ENCODE measurements at places on chromosomes 5 and 9. TPM values are rescaled to one million over a fixed set of nuclear protein-coding genes. Genes with fewer than 3 reads are reported as not detected.

- H3K4me3 ChIP-seq: no peak overlapping the region
- no peak overlapping the region for H3K27ac ChIP-seq
- H3K27me3 ChIP-seq: no peaks in the 10 kb centered on the region
- no peaks in the 10 kb centered on the region for H3K36me3 ChIP-seq
- H3K4me1 ChIP-seq: peaks cover 3% of the 10 kb centered on the region
Observed at GRCh38 chr5:41637424-41637823, 127.0 kb upstream of the PLCXD3 start.

GRCh38 chr9:126558051-126558665 lies 55.6 kb upstream of the LMX1B start:
- peak; percentile 29 for DNase-seq
- no peaks in the 10 kb centered on the region for H3K36me3 ChIP-seq
- no peak overlapping the region for H3K27ac ChIP-seq
- H3K4me3 ChIP-seq: no peak overlapping the region
- peaks cover 2% of the 10 kb centered on the region for H3K4me1 ChIP-seq
- no peaks in the 10 kb centered on the region for H3K27me3 ChIP-seq

GRCh38 chr5:58294598-58295305 lies 165.1 kb downstream of the PLK2 start:
- H3K4me1 ChIP-seq: no peaks in the 10 kb centered on the region
- no peak for DNase-seq
- no peak overlapping the region for H3K4me3 ChIP-seq
- no peaks in the 10 kb centered on the region for H3K27me3 ChIP-seq

MSMP gene
- not detected for total RNA-seq

SPEF2 gene
- total RNA-seq: 1.3 TPM

RNF208 gene
- 8.9 TPM for total RNA-seq

IFNE gene
- not detected for total RNA-seq

IFNA2 gene
- not detected for total RNA-seq

ZNF300 gene
- total RNA-seq: 15.2 TPM

NSG2 gene
- total RNA-seq: 0.78 TPM

DNA sequence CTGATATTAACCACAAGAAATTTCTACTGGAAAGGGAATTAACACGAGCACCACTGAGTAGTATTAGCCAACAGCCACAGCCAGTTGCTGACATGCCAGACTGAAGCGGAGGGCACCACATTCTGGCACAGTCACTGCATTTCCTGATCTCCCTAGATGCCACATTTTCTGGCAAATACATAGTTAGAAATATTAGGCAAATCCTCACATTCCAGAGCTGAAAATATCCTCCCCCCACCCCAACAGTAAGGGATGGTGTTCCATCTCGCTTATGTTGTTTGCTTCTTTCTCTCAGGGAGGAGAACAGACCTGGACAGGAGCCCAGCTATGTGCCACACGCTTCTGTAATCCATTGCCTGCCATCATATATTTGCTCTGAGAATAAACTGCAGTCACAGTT lies 32.8 kb upstream of the MCTP1 start:
- no peak for DNase-seq
- H3K4me3 ChIP-seq: no peak overlapping the region
- no peaks in the 10 kb centered on the region for H3K4me1 ChIP-seq
- H3K27ac ChIP-seq: no peak overlapping the region
- H3K36me3 ChIP-seq: no peaks in the 10 kb centered on the region

SPACA9 gene
- 0.29 TPM for total RNA-seq

GRCh38 chr5:98769210-98769958 lies 4.1 kb upstream of the RGMB start:
- H3K4me3 ChIP-seq: peak overlapping the region; percentile 81
- no peak overlapping the region for H3K27ac ChIP-seq
- peaks cover 7% of the 10 kb centered on the region for H3K4me1 ChIP-seq
- H3K36me3 ChIP-seq: no peaks in the 10 kb centered on the region

- no peak overlapping the region for H3K4me3 ChIP-seq
- no peaks in the 10 kb centered on the region for H3K36me3 ChIP-seq
- no peak overlapping the region for H3K27ac ChIP-seq
- no peaks in the 10 kb centered on the region for H3K27me3 ChIP-seq
Observed at GRCh38 chr5:38854907-38855306, 9.1 kb downstream of the OSMR start.

- no peak overlapping the region for H3K4me3 ChIP-seq
- H3K27ac ChIP-seq: no peak overlapping the region
- DNase-seq: no peak
Observed at GRCh38 chr5:33372721-33373472, 67.9 kb upstream of the TARS1 start.

GRCh38 chr5:152178350-152178699 lies 226.8 kb downstream of the NMUR2 start:
- no peak for DNase-seq
- H3K27ac ChIP-seq: no peak overlapping the region
- no peaks in the 10 kb centered on the region for H3K27me3 ChIP-seq
- no peaks in the 10 kb centered on the region for H3K4me1 ChIP-seq

SLC6A19 gene
- total RNA-seq: not detected

GRCh38 chr5:14035859-14036503 lies 91.5 kb upstream of the DNAH5 start:
- H3K27ac ChIP-seq: peak overlapping the region; percentile 22
- peak; percentile 74 for DNase-seq
- peaks cover 18% of the 10 kb centered on the region for H3K4me1 ChIP-seq
- no peaks in the 10 kb centered on the region for H3K36me3 ChIP-seq
- no peak overlapping the region for H3K4me3 ChIP-seq
- no peaks in the 10 kb centered on the region for H3K27me3 ChIP-seq

DNA sequence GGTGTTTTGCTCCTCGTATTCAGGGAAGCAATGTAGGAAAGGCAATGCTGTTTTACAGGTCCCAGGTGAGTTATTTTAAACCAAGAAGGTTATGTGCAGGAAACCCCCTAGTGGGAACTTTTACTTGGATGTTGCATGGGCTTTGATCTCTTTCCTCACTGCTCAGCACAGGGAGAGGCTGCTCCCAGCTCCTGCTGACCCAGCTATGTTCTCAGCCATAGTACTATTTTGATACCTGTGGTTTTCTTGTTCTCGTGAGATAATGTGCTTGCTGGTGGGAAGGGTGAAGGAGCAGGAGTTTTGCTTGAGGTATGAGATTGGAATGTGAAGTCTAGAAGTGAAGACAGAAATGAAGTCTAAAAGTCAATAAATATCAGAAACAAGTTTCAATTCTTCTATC lies 265.6 kb upstream of the FBXL7 start:
- peak; percentile 51 for DNase-seq
- no peaks in the 10 kb centered on the region for H3K27me3 ChIP-seq
- H3K4me1 ChIP-seq: no peaks in the 10 kb centered on the region
- no peak overlapping the region for H3K27ac ChIP-seq
- no peak overlapping the region for H3K4me3 ChIP-seq

- H3K4me1 ChIP-seq: peaks cover 2% of the 10 kb centered on the region
- no peaks in the 10 kb centered on the region for H3K27me3 ChIP-seq
- no peaks in the 10 kb centered on the region for H3K36me3 ChIP-seq
- no peak for DNase-seq
- H3K4me3 ChIP-seq: no peak overlapping the region
Observed at GRCh38 chr5:76379316-76379715, 23.8 kb upstream of the IQGAP2 start.

SVEP1 gene
- 0.36 TPM for total RNA-seq

DNA sequence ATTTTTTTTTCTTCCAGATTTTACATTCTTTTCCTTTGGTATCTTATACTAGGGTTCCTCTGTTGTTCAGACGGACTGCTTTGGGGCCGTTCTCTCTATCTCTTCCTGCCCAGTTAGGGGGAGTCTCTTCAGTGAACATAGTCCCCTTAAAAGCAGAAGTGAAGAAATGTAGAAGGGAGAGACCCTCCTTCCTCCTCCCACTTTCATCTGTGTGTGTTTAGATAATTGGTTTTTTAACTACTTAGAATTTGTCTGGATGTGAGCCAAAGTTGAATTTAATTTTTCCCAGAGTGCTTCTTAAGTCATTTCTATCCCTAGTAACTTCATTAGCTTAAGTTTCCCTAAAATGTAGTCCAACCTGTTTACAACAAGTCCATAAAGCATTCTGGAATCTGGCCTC lies 167.5 kb downstream of the HACD4 start:
- H3K27ac ChIP-seq: no peak overlapping the region
- no peak for DNase-seq
- no peaks in the 10 kb centered on the region for H3K4me1 ChIP-seq

ADAMTS12 gene
- 12.3 TPM for total RNA-seq

GRCh38 chr5:73391441-73391881 lies 57.1 kb downstream of the FOXD1 start:
- H3K27ac ChIP-seq: no peak overlapping the region
- no peaks in the 10 kb centered on the region for H3K4me1 ChIP-seq
- no peak for DNase-seq
- no peaks in the 10 kb centered on the region for H3K36me3 ChIP-seq

DNA sequence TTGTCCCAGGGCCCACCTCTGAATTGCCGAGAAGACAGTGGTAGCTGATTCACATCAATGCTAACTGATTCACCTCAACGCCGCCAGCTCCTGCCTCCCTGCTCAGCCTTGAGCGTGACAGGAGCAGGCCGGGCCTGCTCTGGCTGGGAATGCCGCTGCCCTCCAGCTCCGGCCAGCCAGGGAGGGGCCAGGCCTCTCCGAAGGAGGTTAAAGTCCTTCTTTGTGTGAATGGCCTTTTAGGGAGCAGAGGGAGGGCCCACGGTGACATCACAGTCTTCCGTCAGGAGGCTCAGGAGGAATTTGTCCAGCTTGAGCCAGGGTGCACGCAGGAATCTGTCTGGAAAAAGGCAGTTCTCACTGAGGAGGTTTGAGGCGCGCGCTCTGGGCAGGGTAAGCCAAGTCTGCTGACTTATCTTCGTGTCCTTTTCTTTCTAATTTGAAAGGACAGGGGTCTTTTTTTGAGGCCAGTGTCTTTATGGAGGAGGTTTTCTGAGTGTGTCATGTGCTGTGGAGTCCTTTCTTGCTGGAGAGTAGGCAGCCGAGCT lies 82.7 kb downstream of the C9orf152 start:
- peaks cover 39% of the 10 kb centered on the region for H3K4me1 ChIP-seq
- H3K36me3 ChIP-seq: no peaks in the 10 kb centered on the region
- H3K4me3 ChIP-seq: no peak overlapping the region
- H3K27ac ChIP-seq: no peak overlapping the region
- H3K27me3 ChIP-seq: no peaks in the 10 kb centered on the region

DNA sequence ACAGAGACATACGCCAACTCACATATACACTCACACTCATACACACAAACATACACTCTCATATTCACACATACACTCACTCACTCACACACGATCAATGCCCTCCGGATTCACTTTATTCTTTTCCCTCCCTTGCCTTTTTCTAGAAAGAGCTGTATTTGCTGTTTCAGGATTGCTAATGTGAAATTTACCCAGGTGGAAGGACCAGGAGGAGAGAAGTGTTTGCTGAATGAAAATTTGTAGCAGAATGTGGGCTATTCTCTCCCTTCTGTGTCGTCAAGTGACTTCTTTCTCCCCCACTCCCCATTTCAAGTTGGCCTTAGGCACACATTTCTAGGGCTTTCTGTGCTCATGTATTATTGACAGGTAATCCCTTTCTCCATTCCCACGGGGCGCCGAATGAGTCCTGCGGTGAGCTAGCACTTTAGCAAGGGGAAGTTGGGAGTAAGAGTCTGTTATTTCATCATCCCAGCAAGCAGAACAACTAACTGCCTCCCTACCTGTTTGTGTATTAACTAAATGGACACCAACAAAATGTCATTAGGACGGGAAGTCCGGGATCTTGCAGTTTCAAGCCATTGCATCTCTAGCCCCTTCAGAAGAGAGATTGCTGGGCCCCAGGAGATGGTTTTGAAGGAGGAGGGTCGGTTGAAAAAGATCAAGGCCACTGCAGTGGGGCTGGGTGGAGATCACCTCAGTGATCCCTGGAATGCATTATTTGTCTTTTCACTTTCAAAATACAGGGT lies 97.1 kb upstream of the TAF11L2 start:
- H3K4me1 ChIP-seq: peaks cover 22% of the 10 kb centered on the region
- H3K4me3 ChIP-seq: no peak overlapping the region
- DNase-seq: no peak
- H3K27ac ChIP-seq: 0 out of 2 replicates have a peak overlapping the region, but pooled peaks have one; percentile 0
- H3K27me3 ChIP-seq: no peaks in the 10 kb centered on the region

DNA sequence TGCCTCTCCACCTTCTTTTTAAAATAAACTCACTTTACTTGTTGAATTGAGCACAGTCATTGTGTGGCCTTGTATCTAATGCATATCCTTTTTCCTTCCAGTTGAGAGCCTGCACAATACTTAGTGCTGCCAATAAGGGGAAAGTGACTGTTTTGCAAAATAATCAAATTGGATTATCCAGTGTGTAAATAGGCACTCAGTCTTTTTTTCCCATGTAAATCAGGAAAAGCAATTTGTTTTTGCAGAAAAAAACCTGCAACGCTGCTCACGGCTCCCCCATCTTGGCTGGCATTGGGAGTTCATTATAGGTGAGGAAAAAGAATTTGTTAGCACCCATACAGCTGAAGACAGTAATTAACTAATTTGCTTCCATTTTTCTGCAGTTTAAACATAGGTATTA lies 299.9 kb downstream of the CSNK1G3 start:
- DNase-seq: no peak
- peaks cover 27% of the 10 kb centered on the region for H3K4me1 ChIP-seq
- no peaks in the 10 kb centered on the region for H3K36me3 ChIP-seq
- H3K4me3 ChIP-seq: no peak overlapping the region
- no peaks in the 10 kb centered on the region for H3K27me3 ChIP-seq

DNA sequence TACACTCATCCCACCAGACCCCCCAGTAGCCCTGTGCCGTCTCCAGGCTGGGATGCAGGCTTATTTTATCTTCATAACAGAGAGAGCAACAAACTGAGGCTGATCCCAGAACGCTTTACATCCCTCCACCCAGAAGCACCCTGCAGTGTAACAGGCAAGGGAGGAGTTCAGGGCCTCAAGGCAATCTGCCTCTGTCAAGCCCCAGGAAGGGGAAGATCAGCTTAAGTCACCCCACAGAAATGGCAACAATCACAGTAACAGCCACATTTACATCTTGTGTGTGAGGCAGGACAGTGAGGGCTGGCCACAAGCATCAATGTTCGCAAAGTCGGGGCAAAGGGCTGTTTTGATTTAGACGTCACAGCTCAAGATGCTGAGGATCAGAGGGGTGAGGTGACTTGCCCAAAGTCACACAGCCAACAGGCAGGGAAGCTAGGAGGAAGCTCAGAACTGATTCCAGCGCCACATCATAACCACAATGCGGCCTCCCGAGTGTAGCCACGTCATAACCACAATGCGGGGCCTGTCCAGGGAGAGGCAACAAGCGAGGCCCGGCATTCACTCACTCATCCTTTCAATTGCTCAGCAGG lies 14.4 kb downstream of the STK10 start:
- H3K27me3 ChIP-seq: no peaks in the 10 kb centered on the region
- no peaks in the 10 kb centered on the region for H3K36me3 ChIP-seq
- H3K27ac ChIP-seq: no peak overlapping the region
- no peak overlapping the region for H3K4me3 ChIP-seq
- DNase-seq: no peak
